Islet precursor cell (in vitro differentiated cells): ENCODE measurements at places on chromosomes 2 and 18.

GRCh38 chr2:134181219-134181618, 72.7 kb upstream of the MGAT5 start:
- DNase-seq, result no peak

- DNase-seq, result no peak
Measured at GRCh38 chr2:136034629-136035028, 49.2 kb upstream of the DARS1 start.

DNA sequence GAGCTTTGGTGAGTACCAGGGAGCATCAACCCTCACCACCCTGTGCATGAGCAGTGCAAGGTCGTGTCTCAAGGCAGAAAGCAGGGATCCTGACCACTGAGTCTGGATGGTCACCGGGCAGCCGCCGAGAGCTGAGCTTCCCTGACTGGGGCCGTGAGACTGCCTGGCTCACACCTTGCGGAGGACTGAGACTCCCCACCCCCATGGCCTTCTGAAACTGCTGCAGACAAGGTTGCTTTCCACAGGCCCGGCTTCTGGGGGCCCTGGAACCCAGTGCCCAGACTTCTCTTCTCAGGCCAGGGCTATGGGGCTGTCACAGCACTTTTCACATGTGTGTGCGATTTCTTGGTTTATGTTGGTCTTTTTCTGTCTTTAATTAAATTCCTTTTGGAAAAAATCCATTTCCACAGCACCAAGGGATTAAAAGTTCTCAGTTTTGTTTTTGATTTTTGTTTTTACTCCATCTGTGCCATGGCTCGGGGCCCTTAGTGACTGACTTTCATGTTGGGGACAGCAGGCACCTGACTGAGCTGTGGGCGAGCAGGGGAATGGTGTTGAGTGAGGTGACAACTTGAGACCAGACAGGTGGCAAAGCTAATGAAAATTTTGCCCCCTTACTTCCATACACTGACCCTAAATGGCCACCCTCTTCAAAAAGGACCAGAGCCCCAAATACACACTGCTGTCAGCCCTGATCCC, 297.9 kb downstream of the CYP26B1 start:
- DNase-seq, result peak; percentile 41

DNA sequence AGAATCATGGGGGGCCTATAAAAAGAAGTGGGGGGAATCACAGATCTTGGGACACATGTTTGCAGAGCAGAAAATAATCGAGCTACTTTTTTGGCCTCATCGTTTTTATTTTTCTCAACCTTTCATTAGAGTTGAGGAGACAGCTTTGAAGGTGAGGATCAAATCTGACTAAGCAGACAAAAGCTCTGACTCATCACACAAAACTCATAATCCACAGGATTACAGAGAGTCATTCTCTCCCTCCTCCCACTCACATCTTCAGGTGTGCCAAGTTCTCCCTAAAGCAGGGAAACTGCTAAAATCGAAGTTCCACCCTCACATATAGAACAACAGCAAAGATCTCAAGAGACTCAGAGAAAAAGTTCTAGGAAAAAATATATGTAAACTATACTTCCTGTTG, 15.6 kb downstream of the BAZ2B start:
- no peak for DNase-seq

DNA sequence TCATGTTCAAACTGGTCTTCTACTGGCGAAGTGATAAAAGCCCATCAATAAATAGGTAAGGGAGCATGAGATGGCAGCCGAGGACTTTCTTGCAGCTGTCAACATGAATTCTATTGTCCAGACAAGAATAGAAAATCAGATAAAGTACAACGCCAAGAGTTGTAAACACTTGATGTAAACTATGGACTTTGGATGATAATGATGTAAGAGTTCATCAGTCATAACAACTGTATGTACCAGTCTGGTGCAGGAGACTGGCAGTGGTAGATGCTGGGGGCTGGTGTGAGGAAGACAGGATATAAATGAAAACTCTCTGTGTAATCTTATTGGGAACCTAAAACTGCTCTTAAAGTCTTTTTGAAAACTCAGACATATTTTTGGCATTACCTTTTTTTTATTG, 155.9 kb upstream of the RASGRP3 start:
- DNase-seq, result no peak
